ENCODE measurements at places on chromosomes 4 and X. TPM values are rescaled to one million over a fixed set of nuclear protein-coding genes. Genes with fewer than 3 reads are reported as not detected.

DNA sequence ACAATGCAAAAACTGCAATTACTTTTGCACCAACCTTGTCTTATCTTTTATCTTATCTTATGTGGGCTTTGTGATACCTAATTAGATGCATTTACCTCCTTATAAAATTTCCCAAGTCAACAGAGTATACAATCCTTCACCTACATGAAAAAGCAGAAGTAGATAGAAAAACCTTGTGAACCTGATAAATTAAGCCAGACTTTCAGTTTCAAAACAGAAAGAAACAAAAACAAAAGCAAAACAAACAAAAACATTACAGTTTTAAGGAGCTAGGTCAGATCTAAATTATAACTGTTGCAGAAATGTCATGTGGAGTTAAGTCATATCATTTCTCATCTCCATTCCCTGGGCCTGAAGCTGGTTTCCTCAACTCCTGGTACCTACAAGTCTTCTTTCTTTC, 24.9 kb upstream of the CXXC4 start:
- DNase-seq = no peak

- no peak for DNase-seq
Measured at GRCh38 chrX:101430457-101431078, 22.5 kb downstream of the HNRNPH2 start.

DNA sequence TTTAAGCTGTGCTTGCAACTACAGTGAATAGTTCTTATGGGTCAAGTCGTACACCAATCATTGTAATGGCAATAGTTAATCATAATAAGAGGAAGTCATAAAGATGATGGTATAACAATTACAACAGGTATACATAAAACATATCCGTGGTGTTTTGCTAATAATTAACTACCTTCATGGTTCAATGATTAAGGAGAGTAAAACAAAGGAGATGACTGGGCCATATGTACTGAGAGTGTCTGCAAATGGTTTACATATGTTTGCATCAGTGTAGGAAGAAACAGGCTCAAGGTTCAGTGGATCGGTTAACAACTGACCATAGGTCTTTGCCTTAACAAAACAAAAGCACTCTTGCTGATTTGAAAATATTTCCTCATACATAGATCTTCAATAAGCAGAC, 253.0 kb downstream of the COX7B2 start:
- no peak for DNase-seq

DNA sequence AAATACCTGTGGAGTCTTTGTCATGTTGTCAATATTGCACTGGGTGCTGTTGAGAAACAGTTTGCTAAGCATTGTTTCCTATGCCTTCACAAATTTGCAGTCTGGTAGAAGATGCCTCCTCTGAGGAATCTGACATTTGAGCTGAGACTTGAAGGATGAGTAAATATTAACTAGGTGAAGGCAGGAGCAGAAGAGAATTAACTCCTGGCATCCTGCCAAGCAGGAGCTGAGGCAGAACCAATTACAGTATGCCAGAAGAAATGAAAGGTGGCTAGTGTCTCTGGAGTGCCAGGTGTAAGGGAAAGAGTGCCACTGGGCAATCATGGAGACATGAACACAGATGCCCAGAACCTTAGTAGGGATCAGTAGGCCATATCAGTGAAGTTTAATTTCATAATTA, 1778.2 kb upstream of the PCDH10 start:
- no peak for DNase-seq

DNA sequence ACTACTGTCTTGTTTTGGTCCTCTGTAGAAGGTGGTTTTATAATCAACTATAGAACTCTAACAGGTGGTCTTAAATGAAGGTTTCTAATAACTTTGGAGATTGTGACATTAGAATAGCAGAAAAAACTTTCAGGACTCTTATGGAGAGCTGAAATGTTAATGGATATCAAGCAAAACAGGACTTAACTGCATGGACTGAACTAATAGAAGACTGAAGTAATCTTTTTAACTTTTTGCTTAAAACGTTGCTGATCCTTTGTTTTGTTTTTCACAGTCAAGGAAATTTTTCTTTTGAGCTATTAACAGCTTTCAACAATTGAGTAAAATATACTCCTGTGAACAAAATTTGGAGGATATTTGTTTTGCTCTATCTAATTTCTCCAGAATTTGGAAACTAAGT, 17.2 kb downstream of the NXT2 start:
- no peak for DNase-seq

- DNase-seq = no peak
Measured at GRCh38 chr4:113566015-113566795, 195.3 kb downstream of the CAMK2D start.

DNA sequence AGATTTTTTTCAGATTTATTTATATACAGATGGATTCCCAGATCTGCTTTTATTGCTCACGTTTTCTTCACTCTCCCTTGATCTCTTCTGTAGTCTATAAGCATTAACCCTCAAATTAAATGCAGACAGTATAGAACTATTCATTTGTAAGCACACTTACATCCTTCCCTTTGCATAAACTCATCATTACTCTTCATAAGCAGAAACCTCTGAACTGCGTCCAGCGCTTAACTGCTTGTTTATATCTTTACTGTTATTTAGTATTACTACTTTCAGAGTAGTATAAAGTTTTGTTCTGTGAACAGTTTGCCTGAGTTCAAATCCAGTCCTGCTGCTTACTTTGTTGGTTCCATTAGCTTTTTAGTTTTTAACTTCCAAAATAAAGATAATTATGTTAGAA, 132.9 kb downstream of the STIM2 start:
- no peak for DNase-seq

- DNase-seq = no peak
Measured at GRCh38 chr4:71680706-71681105, 103.2 kb downstream of the GC start.

- DNase-seq = no peak
Measured at GRCh38 chr4:73998040-73999011, at the start of gene CXCL5. Gene CXCL5, minus strand, starts transcription at chr4:73998677. Its CDS starts 96 bp downstream, at chr4:73998581.

ARMCX1 gene
- total RNA-seq = 9.6 TPM

REELD1 gene
- not detected for total RNA-seq

ZFP92 gene
- total RNA-seq = 0.50 TPM

ARAP2 gene
- total RNA-seq = 22.3 TPM

TRIM75 gene
- not detected for total RNA-seq

DDIT4L gene
- not detected for total RNA-seq

FANCB gene
- 1.2 TPM for total RNA-seq

DNAAF6 gene
- not detected for total RNA-seq

SPACA5 gene
- total RNA-seq = not detected

Data from left colon (tissue), 2 donors.